ENCODE measurements at places on chromosomes 6 and 20. TPM values are rescaled to one million over a fixed set of nuclear protein-coding genes. Genes with fewer than 3 reads are reported as not detected.

DNA sequence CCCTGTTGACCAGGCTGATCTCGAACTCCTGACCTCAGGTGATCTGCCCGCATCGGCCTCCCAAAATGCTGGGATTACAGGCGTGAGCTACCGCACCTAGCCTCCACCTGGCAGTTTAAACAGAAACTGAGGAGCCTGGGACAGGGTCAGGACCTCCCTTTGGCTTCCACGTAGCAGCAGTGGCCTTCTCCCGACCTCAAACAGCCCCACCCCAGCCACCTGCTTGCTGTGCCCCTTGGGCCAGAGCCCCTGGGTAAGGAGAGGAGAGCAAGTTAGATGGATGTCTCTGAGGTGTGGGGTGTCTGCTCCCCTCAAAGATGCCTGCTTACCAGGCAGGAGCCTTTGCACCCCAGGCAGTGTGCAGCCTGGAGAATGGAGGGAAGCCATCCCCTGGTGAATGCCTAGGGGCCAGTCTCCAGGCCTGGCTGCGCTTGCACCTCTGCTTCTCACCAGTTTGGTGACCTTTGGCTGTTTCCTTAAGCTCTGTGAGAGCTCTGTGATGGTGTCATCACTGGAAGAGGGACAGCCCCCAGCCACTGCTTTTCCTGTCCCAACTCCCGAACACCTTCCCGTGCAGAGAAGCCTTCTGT, 42.1 kb upstream of the MDFI start:
- no peak for DNase-seq
- H3K27me3 ChIP-seq, result no peaks in the 10 kb centered on the region
- H3K36me3 ChIP-seq, result peaks cover 4% of the 10 kb centered on the region
- no peaks in the 10 kb centered on the region for H3K4me1 ChIP-seq

Gene IL20RA
- 6.0 TPM for total RNA-seq

Gene LST1
- not detected for total RNA-seq

- H3K4me1 ChIP-seq, result peaks cover 42% of the 10 kb centered on the region
- no peak overlapping the region for H3K27ac ChIP-seq
- no peak overlapping the region for H3K4me3 ChIP-seq
- no peaks in the 10 kb centered on the region for H3K27me3 ChIP-seq
- DNase-seq, result no peak
These were observed 36.3 kb downstream of the CD164 start for GRCh38 chr6:109345986-109346385.

- no peak overlapping the region for H3K4me3 ChIP-seq
- DNase-seq, result no peak
- H3K4me1 ChIP-seq, result no peaks in the 10 kb centered on the region
- no peak overlapping the region for H3K27ac ChIP-seq
- H3K27me3 ChIP-seq, result no peaks in the 10 kb centered on the region
- H3K36me3 ChIP-seq, result no peaks in the 10 kb centered on the region
These were observed 261.2 kb downstream of the ADGB start for GRCh38 chr6:146859795-146860495.

- H3K4me3 ChIP-seq, result no peak overlapping the region
- H3K27ac ChIP-seq, result no peak overlapping the region
- no peak for DNase-seq
- H3K36me3 ChIP-seq, result peaks cover 21% of the 10 kb centered on the region
- peaks cover 9% of the 10 kb centered on the region for H3K4me1 ChIP-seq
These were observed 37.9 kb downstream of the KIF3B start for GRCh38 chr20:32315399-32315798.

Gene STMND1
- not detected for total RNA-seq

GRCh38 chr20:40812415-40812925, 123.4 kb upstream of the MAFB start:
- no peaks in the 10 kb centered on the region for H3K36me3 ChIP-seq
- H3K27me3 ChIP-seq, result peaks cover 41% of the 10 kb centered on the region
- H3K4me3 ChIP-seq, result no peak overlapping the region
- no peak overlapping the region for H3K27ac ChIP-seq

DNA sequence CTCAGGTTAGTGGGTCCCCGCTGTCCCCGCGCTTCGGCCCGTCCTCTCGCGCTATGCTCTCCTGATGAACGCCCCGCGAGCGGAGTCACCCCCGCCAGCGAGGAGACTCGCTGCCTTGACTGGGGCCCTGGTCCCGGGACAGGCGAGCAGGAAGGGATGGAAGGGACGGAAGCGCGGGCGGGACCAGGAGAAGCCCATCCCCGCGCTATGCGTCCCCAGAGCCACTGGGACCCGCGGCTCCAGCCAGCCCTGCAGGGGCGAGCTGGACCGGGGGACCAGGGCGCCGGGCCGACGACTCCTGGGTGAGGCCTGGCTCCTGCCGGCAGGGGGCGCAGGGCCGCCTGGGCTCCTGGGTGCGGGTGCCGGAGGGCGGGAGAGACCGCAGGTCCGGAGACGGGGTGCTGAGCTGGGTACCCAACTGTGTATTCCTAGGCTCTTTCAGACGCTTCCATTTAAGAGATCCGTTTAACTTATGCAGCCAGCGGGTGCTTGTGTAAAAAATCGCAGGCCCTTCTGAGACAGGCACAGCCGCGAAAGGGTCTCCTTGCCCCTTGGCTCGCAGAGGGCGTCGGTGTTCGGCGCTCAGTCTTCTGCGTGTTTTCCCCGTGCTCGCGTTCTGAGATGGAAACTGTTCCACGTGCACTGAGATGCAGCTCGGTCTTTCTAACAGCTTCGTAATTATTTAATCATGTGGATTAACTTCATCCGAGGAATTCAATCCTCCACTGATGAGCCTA, 580 bp upstream of the SYCP2 start:
- no peaks in the 10 kb centered on the region for H3K36me3 ChIP-seq
- no peaks in the 10 kb centered on the region for H3K27me3 ChIP-seq
- H3K4me3 ChIP-seq, result peak overlapping the region; percentile 69
- DNase-seq, result peak; percentile 78
- no peak overlapping the region for H3K27ac ChIP-seq

- H3K27ac ChIP-seq, result no peak overlapping the region
- no peaks in the 10 kb centered on the region for H3K27me3 ChIP-seq
- H3K36me3 ChIP-seq, result no peaks in the 10 kb centered on the region
- no peak overlapping the region for H3K4me3 ChIP-seq
- H3K4me1 ChIP-seq, result no peaks in the 10 kb centered on the region
- DNase-seq, result no peak
These were observed 718.3 kb downstream of the KIF16B start for GRCh38 chr20:15854911-15855310.
